ENCODE measurements at places on chromosomes 12 and 14. TPM values are rescaled to one million over a fixed set of nuclear protein-coding genes. Genes with fewer than 3 reads are reported as not detected.

- no peak for DNase-seq
Observed at GRCh38 chr12:22631863-22632463, 7.0 kb downstream of the ETNK1 start.

Gene PDE3A
- 4.9 TPM for total RNA-seq

DNA sequence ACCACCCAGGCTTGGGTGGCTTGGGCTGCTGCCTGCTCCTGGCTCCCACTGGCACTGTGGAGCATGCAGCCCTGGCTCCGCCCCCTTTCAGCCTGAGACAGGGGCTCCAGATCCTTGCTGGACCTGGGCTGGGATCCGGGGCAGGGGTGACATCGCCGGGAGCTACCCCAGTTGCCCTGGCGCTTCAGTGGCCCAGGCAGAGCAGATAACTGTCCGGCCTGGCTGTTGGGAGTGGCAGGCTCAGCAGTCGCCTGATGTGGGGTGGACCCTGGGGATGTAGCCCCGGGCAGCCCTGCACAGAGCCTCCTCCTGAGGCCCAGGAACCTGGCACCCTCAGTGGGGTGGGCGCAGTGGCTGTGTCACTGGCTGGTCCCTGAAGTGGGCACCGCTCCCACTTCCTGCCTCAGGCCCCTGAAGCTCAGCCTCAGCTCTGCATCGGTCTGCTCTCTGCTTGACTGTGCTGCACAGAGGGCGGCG is 57.9 kb downstream of the FUT8 start:
- no peak for DNase-seq

- no peak for DNase-seq
Observed at GRCh38 chr14:50770586-50770985, 60.4 kb downstream of the NIN start.

Gene NEDD1
- total RNA-seq = 13.9 TPM

Gene MUCL1
- not detected for total RNA-seq

Gene CAPS2
- total RNA-seq = 9.8 TPM

GRCh38 chr12:57845478-57846284 is 848 bp downstream of the CTDSP2 start:
- peak; percentile 81 for DNase-seq

DNA sequence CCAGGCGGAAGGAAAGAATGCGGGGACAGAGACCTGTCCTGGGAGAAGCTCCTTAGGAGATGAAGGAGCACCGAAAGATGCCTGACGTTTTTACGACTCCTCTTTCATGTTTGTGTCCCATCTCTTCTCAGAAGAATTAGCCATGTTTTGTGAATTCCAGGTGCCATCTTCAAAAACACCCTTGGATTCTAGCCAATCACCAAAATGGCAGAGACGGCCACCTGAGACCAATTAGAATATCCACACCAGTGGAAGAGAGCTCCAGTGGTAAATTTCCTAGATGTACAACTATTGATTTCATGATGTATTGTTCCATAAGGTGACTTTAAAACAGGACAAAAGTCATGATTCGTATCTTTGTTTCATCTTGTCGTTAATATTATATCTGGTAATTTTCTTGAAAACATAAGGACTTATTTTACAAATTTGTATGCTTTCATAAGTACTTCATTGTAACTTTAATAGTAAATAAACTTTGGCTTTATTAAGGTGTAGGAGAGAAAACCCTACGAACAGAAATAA is 62.3 kb upstream of the NUDT4 start:
- no peak for DNase-seq

DNA sequence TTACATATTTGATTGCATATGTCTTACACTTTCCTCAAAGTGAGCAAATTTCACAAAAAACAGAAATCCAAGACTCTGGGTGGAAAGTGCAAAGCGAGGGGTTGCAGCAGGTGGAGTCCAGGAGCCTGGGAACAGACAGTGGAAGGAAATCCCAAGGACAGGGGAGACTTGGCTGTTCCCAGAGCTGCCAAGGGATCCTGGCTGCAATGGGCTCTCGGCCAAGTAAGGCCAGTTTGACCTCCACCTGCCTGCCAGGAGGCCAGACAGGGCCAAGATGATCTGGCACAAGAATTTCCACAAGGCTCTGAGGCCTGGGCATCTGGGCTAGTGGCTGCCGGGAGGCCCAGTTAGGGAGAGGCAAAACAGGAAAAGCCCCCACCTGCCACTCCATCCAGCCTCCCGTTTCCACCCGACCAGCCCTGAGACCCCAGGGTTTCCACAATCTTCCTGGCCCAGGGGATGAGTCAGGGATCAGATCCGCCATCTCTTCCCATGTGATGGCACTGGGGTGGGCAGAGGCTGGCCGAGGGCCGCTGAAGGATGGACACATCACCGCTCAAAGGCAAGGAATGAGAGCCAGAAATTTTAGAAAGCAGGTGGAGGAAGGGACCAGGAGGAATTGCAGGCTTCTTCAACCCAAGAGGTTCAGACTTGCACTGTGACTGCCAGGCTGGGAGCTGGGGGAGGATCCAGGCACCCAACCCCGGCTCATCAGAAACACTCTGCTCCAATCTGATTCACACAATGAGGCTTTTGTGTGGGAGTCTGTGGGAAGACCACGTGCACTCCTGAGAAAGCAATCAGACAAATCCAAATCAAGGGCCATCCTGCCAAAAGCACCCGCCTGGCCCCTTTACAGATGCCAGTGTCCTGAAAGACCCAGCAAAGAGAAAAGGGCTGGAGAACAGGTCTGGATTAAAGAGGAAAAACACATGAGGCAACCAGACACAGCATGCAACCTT is 16.3 kb downstream of the SCARB1 start:
- DNase-seq = peak; percentile 72

DNA sequence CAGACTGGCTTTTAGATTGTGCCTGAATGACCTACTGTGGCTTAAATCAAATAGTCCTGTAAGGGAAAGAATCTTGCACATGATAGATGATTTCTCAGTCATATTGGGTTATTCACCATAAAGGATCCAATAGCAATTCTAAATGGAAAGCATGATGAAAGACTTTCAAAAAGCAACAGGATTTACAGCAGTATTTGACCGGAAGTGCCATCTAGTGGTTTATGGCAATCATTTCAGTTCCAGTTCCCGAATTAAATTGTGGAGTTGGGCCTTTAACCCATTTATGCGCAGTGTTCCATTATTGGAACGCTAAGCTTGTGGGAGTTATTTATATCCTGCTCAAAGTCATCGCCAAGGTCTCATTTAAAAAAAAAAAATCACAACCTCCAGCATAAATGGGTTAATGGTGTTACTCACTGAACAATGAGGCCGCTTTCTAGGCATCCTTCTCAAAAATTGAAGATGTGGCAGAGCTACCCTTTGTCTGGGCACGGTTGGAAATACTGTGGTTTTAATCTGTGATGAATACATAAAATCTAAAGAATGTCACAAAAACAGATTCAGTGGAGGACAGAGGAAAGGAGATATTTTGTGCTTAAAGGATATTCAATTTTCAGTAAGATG is 60.8 kb upstream of the REP15 start:
- peak; percentile 27 for DNase-seq

GRCh38 chr12:94916663-94917062 is 86.8 kb downstream of the NDUFA12 start:
- DNase-seq = no peak

- peak; percentile 53 for DNase-seq
Observed at GRCh38 chr14:93036652-93037345, 78.9 kb downstream of the ITPK1 start.

- no peak for DNase-seq
Observed at GRCh38 chr12:5913387-5913786, 31.7 kb downstream of the ANO2 start.

DNA sequence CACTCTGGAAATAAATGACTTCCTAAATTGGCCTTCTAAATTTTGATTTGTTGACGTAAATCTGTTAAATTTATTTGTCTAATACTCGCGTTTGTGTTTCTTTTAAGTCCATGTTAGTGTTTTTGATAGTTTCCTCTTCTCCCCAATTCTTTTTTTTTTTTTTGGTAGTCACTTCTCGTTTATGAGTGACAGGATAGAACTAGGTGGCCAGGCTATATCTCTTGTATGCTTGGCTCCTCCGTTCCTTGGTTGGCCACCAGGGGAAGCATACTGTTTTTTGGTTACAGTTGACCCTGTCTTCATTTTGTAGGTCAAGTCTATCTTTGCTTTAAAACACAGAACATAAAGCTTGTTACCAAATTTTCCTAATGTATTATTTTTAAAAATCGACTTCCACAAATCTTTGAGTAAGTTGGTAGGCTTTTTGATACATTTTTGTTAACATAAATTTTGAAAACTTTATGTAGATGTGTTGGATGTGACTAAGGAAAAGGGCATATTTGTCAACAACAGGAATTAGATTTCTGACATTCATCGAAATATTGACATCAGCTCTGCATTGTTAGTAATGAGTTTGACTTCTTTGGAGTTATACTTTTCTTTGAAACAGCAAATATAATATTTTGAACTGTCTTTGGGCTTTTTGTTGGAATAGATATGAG is 2.2 kb downstream of the RCOR1 start:
- peak; percentile 48 for DNase-seq

GRCh38 chr12:67710582-67710981 is 62.0 kb downstream of the DYRK2 start:
- DNase-seq = no peak

DNA sequence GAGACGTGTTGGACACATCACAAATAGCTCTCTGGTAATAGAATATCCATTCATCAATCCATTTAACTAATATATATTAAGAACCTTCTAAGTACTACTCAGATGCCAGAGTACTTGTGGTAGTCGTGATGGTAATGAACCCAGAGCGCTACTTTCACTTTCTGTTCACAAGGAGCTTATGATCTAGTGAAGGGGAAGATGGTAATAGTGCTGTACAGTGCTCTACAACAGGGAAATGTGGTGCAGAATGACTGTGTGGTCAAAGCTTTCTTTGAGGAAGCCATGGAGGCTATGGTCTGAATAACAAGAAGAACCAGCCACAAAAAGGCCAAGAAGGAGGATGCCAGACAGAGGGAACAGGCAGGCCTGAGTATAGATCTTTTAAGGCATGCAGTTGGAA is 212.0 kb downstream of the PTPRO start:
- no peak for DNase-seq

Gene CLEC7A
- 2.0 TPM for total RNA-seq

Gene RGS6
- 4.9 TPM for total RNA-seq
